ENCODE measurements at places on chromosomes 7 and 10.
A peak's percentile ranks its signal among the peaks of the same experiment; 100 is the strongest.

DNA sequence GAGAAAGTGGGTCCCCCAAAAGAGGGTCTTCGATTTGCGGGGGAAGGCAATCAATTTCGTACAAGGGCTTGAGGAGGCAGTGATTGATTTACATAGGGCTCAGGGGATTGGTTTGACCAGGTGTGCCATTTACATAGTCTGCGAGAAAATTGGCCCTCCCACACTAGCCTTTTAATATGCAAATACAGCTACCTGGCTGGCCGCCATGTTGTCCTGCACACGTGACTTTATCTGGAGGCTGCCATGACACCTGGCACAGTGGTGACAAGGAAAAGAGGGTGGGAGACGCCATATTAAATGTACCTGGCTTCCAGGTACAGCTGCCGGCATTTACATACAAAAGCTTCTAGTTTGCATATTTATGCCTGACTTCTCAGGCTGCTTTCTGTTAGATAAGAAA lies 1577.2 kb upstream of the LRRTM3 start:
- no peak for DNase-seq

DNA sequence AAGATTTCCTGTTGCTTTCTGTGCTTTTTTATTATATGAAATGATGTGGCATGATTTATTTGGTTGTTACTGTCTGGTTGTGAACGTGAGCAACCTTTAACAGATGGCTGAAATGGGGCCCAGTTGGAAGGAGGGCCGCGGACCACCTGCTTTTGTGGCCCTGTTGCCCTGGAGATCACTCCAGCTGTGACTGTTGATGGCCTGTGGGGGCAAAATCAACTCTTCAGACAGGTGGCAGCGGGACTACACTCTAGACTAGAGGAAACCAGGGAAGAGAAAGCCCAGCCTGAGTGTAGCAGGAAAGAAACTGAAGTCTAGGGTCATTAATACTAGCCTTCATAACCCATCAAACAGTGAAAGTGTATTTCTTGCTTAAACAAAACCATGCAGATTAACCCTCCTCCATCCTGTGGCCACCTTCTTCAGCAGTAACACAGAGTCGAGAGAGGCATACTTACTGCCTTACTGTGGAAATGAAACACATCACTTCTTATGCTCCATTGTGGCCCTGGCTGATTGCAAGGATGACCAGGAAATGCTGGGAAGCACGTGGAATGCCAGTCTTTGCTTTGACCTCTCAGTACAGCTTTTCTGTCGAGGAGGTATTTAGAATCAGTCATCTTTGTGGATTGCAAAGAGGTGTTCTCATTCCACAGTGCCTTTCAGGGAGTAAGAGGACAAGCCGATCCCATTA lies 80.5 kb downstream of the CCNY start:
- no peak for DNase-seq

- DNase-seq: no peak
Measured at GRCh38 chr7:28564755-28565374, 152.5 kb downstream of the CREB5 start.

DNA sequence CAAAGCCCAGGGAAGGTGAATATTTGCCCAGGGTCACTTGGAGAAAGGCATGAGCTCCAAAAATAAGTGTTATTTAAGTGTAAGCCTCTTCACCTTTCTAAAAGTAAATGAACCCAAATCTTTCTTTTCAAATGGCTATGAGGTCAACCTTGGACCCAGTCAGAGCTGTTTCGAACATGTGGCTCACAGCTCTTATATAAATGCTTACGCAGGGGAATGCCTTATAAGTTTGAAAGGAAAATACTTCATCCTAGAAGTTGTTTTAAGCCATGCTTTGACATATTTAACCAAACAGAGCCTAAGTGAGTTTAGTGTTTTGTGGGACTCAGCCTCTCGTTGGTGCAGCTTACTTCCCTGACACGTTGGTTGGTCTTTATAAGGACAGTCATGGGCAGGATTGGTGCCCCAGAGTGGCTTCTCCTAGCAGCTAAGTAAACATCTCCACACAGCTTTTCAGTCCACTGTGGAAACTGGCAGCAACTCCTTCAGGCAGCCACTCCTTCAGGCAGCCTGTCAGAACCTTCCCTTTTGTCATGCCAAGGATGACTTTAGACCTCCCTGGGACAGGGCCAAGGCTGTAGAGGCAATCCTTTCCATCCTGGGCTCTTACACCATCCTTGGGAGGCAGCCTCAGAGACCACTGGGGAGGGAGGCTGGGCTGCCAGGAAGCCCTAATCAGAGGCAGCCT lies 43.6 kb downstream of the MINDY4 start:
- no peak for DNase-seq

GRCh38 chr10:26093229-26093628 lies 123.3 kb upstream of the GAD2 start:
- no peak for DNase-seq

DNA sequence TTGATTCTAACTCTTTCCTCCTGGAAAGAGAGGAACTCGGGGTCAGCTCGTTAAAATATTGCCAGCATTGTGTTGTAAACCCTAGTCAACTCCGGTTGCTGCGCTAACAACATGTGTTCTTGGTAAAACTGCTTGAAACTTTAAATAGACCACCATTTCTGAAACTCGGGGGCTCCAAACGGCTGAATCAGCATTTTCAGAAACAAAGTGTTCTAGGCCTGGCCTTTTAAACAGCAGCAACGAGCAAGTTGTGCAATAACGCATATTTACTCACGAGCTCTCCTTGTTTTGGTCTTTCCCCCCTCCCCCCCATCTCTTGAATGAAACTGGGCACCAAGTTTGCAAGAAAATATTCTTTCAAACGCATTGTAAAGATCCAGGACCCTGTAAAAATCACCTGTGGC lies 9.2 kb upstream of the GRB10 start:
- DNase-seq: peak; percentile 53

GRCh38 chr7:81721437-81721836 lies 48.4 kb downstream of the HGF start:
- DNase-seq: no peak

GRCh38 chr7:40232242-40232893 lies 97.6 kb downstream of the SUGCT start:
- peak; percentile 61 for DNase-seq

DNA sequence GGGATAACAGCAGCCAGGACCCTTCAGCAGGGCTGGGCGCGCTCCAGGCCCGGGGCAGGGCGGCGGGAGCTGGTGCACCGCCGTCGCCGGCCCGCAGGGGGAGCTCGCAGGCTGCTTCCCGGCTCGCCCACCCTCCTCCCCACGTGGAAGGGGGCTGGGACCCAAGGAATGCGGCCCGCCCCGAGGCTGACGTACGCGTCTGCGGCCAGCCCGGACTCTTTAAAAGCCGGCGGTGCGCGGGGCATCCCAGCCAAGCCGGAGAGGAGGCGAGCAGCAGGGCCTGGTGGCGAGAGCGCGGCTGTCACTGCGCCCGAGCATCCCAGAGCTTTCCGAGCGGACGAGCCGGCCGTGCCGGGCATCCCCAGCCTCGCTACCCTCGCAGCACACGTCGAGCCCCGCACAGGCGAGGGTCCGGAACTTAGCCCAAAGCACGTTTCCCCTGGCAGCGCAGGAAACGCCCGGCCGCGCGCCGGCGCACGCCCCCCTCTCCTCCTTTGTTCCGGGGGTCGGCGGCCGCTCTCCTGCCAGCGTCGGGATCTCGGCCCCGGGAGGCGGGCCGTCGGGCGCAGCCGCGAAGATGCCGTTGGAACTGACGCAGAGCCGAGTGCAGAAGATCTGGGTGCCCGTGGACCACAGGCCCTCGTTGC lies at the start of gene PFKFB3:
Gene PFKFB3, plus strand, starts transcription at position 249 of the 647 bp plus-strand sequence. Its CDS starts 329 bp downstream, at position 578.
- peak; percentile 95 for DNase-seq

DNA sequence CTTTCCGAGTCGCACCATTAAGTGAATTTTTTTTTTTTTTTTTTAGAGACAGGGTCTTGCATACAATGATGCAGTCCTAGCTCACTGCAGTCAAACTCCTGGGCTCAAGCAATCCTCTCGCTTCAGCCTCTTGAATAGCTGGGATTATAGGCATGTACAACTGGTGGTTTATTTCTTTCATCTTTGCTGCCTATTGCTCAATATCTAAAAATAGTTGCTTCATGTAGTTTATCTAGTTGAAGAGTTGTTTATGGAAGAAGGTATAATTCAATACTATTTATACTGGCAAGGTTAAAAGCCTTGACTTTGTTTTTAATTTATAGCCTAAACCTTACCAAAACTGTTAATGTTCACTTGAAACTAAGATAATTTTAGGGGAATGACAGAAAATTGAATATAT lies 66.9 kb downstream of the SEMA3D start:
- no peak for DNase-seq

DNA sequence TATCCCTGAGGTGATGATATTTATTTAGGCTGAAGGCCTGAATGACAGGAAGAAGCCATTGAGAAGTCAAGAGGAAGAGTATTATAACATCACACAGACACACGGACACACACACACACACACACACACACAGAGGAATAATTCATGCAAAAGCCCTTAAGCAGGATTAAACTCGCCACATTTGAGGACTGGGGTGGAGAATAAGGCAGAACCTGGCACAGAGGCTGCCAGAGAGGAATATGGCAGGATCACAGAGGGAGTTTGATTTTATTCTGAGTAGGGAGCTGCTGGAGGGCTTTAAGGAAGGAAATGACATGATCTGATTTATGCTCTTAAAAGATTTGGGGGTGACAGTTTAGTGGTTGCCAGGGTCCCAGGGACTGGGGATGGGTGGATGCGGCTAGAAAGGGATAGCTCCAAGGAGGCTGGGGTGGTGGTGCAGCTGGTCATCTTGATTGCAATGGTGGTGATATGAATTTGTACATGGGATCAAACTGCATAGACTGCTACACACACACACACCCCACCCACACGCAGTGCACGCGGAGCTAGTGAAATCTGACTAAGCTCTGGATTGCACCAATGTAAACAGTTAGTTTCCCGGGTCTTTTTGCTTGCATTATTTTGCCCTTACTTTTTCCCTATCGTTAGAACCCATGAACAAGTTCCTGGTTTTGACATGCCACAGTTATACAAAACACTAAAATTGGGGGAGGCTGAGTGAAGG lies 11.2 kb downstream of the SMURF1 start:
- peak; percentile 63 for DNase-seq

GRCh38 chr7:3771906-3772305 lies 470.9 kb downstream of the SDK1 start:
- DNase-seq: no peak

DNA sequence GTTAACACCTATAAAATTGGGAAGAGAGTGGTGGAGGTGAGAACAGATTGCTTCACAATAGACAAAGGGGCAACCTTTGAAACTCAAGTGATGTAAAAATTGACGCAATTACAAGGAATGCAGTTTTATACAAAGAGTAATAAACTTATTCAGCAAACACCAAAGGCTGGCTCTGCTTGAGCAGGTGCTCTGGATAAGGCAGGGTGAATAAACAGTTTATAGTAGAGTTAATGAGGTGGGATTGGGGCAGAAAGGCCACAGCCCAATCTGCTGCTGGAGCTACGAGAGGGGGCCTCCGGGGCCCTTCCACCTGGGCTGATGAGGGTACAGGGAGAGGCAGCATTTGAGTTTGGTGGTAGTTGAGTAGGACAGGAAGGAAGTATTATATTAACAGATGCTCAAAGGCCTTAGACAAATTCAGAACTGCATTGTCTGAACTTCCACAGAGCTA lies 6.0 kb downstream of the MUC12 start:
- no peak for DNase-seq

- DNase-seq: peak; percentile 44
Measured at GRCh38 chr10:90779548-90779947, 78.3 kb downstream of the HTR7 start.

DNA sequence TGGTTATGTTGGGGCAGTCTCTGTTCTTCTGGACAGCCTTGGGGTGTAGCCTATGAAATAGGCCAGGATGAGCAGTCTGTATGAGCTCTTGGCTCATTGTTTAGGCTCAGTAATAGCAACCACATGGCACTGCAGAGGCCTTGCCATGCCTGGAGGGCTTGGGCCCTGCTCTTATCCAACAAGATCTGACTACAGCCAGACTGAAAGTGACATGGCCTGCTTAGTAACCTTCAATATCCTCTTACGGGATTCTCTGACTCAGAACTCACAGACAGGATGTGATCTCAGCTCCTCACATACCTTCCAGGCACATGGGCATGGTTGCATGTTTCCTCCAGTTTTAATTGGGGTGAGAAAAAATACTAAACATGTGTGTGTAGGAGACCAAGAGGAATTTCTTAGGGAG lies 289.3 kb downstream of the PTEN start:
- DNase-seq: peak; percentile 99

DNA sequence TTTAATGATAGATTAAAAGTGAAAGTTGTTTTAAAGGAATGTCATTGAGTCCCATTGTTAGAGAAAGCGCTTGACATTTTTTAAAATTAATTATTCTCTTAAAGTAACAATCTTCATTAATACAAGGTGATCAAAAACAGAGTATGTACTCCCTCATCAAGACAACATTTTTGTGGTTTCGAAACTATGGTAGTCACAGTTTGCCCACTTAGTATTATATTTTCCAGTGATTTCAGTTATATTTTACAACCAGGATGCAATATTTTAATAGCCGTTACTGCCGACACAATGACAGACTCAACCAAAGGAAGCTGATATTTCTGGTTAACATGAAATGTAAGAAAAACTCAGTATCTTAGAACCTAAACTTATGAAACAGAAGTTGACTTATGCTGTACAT lies 31.3 kb downstream of the MKX start:
- no peak for DNase-seq

DNA sequence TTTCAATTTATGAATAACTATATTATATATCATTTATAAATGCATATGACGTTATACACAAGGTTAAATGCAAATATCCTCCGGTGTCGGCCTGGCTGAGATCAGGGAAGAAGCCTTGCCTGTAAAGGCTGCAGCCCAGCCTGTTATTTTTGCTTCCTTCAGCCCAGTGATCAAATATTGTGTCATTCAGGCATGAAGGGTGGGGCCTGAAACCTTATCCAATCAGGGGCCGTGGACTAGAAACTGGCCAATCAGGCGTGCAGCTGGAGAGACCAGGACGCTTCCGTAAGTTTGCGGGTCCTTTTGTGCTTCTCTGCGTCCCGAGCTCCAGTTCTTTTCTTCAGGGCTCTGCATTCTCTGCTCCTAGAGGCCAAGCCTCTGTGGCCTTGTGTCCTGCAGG lies at the start of gene ZNF722:
Gene ZNF722, plus strand, starts transcription at position 301 of the 400 bp plus-strand sequence. CDS start 113 bp downstream, outside the sequence.
- no peak for DNase-seq

DNA sequence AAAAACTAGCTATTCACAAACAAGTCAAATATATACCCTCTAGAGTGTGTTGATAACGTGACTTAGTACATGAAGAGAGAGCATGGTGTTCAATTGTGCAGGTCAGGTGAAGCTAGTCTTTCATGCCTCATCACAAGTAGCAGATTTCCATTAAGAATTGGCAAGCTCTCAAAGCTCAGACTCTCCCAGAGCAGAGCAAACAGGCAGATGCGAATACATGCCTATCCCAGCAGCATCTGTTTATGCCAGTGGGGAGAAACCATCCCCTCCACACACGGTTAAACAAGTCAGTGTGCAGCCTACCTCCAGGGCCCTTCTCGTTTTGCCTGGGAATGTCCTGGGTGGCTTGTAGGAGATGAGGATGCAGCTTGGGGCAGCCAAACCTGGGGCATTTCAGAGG lies 532.5 kb upstream of the C7orf33 start:
- DNase-seq: no peak
